ENCODE measurements at places on chromosomes 3 and 15.
A peak's percentile ranks its signal among the peaks of the same experiment; 100 is the strongest.

DNA sequence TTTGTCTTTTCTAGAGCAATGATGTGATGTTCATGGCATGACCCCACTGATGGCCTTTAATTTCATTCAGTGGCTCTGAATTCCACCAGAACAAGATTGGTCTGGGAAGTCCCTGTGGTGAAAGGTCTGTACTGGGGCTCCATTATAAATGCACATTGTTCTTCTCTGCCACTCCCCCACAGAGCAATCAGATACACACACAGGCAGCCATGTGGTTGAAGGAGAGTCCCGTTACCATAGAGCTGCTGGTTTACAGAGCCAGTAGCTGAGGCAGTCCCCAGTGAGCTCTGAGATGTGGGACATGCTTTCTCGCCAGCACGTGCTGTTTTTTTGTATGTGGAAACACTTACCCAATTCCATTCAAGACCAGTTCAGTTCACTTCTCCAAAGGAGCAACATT is 172.7 kb upstream of the TRIM42 start:
- DNase-seq: no peak

GRCh38 chr3:148854061-148854460 is 11.0 kb upstream of the CPA3 start:
- no peak for DNase-seq

GRCh38 chr3:192237992-192238608 is 489.2 kb downstream of the FGF12 start:
- no peak for DNase-seq

DNA sequence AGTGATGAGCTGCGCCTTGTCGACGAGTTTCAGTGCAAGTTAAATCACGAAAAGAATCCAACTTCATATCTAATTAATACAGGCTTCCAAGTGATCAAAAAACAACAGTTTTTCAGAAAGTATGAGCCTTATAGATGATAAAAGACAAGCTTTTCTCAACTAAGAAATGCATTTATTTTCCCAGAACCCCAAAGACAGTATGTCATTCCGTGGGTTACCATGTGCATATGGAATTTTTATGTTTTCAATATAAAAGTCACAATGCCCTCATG is 442.8 kb downstream of the MAGI1 start:
- DNase-seq: no peak

- no peak for DNase-seq
Observed at GRCh38 chr3:51715977-51716294, 9.1 kb downstream of the GRM2 start.

- DNase-seq: no peak
Observed at GRCh38 chr3:66110840-66111239, 72.1 kb upstream of the MAGI1 start.

DNA sequence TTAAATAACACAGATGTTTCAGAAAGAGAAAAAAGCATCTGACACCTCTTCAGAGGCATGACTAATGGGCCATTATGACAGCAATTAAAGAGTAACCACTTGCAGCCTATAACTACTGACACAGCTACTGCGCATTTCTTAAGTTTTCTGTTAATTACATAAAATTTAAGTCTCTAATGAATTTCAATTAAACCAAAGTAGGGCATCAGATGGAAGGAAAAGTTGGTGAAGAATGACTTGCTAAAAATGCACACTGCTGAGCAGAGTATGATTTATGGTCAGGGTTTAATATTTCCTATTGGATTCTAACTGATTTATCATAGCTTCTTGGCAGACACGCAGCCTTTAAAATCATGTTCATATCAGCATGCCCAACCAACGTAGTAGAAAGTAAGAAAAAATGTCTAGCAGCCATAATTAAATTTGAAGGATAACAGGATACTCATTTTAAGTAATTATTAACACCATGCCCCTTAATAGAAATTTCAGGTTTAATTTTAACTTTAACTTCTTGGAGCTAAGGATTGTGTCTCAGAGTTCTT is 140.0 kb downstream of the CBLB start:
- DNase-seq: no peak

- peak; percentile 48 for DNase-seq
Observed at GRCh38 chr3:177426878-177427495, 229.7 kb upstream of the TBL1XR1 start.

- no peak for DNase-seq
Observed at GRCh38 chr3:107589454-107589853, 66.7 kb downstream of the BBX start.

DNA sequence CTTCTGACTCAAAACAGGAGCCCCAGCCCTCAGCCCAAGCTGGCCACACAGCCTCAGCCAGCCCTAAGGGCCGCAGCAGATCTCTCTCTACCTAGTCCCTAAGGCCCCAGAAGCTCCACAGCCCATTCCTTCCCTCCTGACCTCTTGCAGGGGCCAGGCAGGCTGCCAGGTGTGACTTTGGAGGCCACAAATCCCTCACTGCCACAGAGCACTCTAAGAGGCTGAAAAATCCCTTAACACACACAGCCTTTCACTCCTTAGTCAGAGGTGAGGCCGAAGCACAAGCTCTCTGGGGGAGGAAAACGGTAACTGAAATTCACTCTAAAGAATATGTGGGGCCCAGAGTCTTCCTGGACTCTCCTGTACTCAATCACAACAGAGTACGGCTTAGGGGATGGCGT is 23.3 kb downstream of the LRRC2 start:
- no peak for DNase-seq
